Neural progenitor cell (in vitro differentiated cells): ENCODE measurements at places on chromosomes 2 and 18.
A peak's percentile ranks its signal among the peaks of the same experiment; 100 is the strongest.

GRCh38 chr18:23065234-23065806 is 70.0 kb upstream of the CABLES1 start:
- DNase-seq = no peak

DNA sequence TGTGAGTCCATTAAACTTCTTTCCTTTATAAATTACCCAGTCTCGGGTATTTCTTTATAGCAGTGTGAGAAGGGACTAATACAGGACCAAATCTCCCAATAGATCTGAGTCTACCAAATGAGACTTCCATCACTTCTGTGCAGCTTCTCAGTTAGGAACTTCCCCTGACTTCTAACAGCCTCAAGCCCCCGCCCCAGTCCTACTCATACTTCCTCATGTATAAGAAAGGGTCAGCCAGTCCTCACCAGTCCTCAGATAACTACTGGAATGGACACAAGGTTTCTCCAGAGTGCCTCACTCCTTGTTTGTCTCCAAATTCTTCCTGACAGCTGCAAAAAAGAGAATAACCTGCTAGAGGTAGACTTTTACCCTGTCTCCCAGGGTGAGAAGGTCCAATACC is 19.5 kb downstream of the TTC32 start:
- no peak for DNase-seq

GRCh38 chr2:40197121-40197520 is 254.8 kb downstream of the SLC8A1 start:
- no peak for DNase-seq

DNA sequence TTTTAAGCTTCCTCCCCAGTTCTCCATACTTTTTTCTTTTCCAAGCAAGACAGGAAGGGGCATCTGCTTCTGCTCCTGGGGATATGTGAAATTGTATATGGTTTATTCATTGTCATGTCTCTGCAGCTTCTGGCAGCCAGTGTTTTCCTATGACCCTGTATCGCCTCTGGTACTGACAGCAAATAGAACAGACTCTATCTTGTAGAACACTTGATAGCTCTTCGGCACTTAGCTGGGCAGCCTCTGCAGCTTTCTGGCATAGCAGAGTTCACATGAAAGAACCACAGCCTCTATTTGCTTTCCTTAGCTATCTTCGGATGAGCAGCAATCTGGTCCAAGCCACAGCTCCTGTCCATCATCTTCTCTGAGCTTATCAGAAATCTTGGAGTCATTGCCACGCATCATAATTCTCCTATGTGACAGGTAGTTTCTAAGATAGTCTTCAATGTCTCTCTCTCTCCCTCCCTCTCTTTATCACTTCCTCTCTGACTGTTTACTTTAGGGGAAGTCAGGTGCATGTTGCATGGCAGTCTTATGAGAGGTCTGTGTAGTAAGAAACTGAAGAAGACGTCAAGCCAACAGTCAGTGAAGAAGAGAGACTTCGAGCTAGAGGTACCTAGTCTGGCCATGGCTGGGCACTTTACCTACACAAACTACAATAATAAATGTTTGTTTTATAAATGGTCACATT is 627.7 kb upstream of the CDH2 start:
- DNase-seq = no peak

DNA sequence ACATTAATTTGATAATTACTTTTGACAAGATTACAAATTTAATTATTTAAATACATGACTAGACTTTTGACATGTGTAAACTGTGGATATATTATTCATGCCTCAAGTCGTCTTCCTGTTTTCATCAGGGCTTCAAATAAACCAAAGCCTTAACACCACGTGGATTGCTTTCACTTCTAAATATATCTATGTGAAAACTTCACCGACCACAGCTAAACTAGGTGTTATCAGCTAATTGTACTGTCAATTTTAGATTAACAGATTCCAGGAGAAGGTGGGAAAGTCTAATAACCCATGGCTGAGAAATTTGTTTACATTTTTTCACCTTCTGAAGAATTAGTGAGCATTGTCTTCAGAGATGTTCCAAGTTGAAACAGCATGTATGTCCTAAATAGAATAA is 494.7 kb upstream of the FAM98A start:
- no peak for DNase-seq

DNA sequence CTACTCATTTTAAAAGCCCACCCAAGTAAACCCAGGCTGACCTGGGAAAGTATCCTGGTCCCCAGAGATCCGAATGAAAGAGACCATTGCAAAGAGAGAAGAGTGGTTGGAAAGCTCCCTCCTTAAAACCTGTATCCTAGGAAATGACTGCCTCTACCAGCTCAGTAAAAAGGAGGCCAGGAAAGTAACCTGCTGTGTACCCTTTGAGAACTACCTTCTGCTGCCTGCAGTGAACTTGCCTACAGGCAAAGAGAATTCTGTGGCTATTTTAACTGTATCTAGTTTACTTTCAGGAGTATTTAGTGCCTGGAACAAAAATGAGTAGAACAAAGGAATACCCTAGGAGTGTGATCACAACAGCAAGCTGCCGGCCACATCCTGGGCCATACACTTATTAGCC is 641.7 kb upstream of the NRXN1 start:
- peak; percentile 6 for DNase-seq

DNA sequence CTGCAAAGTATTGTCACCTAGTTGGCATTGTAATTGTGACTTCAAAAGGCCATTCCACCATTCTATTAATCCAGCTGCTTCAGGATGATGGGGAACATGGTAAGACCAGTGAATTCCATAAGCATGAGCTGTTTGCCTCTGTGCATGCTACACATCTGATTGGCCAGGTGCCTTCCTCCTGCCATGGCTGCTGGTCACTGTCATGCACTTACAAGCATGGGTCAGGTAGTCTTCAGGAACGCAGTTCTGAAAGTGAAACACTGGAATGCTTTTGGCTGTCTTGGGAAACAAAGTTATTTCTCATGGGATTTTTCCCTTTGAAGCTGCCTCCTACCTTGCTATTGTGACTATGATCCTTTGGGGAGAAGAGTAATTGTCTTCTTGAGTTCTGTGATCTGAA is 267.6 kb downstream of the GBX2 start:
- DNase-seq = no peak

GRCh38 chr2:108257757-108258331 is 18.1 kb downstream of the SULT1C3 start:
- no peak for DNase-seq

- no peak for DNase-seq
Observed at GRCh38 chr18:74368901-74369705, 53.5 kb downstream of the C18orf63 start.

- DNase-seq = no peak
Observed at GRCh38 chr2:157792335-157793052, 83.6 kb downstream of the ACVR1 start.

GRCh38 chr2:38765551-38765950 is 12.5 kb upstream of the GEMIN6 start:
- DNase-seq = no peak

GRCh38 chr2:119853777-119854399 is 94.2 kb downstream of the PTPN4 start:
- peak; percentile 42 for DNase-seq

GRCh38 chr2:203122317-203122986 is 107.8 kb downstream of the NBEAL1 start:
- no peak for DNase-seq

GRCh38 chr18:75480487-75480886 is 53.0 kb upstream of the SMIM21 start:
- DNase-seq = no peak

GRCh38 chr2:216215658-216216390 is 106.7 kb downstream of the XRCC5 start:
- DNase-seq = peak; percentile 14

GRCh38 chr2:64859312-64860212 is 129.6 kb upstream of the SLC1A4 start:
- peak; percentile 85 for DNase-seq

GRCh38 chr18:31199190-31199769 is 36.6 kb upstream of the DSC1 start:
- DNase-seq = no peak

GRCh38 chr2:240403396-240404104 is 31.9 kb upstream of the GPC1 start:
- DNase-seq = no peak
